ENCODE measurements at places on chromosomes 1 and 21.

DNA sequence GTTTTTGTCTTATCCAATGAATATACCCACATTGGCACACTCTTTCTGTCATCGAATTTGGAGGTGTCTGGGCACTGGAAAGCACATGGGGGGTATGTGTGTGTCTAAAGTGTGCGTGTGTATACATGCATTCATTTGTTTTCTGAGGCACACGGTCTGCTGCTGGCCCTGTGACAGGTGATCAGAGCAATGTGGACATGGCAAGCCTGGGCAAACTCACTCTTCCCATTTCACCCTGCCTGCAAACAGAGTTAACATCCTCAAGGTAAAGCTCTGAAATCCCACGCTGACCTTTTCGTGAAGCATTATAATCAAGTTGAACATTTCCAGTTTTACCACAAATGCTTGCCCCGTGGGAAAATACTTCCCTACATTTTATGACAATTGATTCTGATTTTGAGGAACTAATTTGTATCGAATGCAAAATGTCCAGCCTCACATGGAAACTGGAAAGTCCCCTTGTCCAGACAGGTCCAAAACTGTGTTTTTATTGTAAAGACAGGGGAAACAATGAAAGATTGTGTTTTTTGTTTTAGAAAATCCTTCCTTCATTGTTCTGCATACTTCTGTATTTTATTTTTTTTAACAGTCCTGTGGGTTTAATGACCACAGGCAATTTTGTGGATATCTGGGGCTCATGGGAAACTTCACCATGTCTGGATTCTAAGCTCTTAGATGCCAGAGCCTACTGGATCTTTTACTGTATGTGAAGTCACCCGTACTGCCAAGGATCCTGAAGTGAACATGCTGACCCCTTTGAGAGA is 160.9 kb downstream of the PBX1 start:
- no peak for DNase-seq

DNA sequence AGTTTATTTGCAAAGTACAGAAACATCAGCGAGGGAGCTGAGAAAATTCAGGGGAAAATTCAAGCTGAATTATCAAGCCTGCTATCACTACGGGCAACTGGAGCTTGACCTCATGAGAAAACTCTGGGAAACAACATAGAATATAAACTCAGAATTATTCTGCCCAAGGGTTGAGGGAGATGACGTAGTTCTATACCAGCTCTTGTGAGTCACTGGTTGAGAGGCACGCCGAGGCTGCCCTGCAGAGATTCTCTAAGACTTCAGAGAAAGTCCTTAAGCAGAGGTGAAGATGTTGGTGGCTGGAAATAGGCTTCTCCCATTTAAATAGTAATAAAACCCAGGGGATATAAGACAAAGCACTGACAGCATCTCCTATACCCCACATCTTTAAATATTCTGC is 12.3 kb downstream of the SYDE2 start:
- DNase-seq = no peak

DNA sequence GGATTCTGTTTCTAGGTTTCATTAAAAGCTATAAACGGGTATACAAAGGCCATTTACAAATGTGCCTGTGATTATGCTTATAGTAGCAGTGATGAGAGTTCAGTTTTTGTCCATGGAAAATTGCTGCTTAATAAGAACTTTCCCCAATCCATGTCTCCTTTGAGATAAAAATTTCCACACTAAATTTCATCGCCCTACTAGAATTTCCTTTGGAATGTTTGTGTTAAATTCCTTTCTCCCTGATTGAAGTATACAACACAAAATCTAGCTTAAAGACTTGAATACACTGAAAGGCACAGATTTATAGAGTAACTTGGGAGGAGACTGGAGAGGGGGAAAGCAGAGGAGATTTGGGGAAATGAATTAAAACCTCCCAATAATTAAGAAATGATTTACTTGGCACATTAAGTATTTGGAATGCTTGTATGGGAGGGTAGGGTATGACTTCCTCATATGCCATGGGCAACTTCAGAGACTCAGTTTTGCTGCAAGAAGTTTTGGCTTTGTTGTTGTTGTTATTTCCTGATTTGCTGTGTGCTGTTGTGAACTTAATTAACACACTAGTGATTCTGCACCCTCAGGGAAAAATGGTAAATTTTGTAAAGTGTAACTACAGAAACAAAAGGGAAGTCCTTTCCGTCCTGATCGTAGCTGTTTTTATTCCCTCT is 157.6 kb upstream of the LMO4 start:
- DNase-seq = no peak

DNA sequence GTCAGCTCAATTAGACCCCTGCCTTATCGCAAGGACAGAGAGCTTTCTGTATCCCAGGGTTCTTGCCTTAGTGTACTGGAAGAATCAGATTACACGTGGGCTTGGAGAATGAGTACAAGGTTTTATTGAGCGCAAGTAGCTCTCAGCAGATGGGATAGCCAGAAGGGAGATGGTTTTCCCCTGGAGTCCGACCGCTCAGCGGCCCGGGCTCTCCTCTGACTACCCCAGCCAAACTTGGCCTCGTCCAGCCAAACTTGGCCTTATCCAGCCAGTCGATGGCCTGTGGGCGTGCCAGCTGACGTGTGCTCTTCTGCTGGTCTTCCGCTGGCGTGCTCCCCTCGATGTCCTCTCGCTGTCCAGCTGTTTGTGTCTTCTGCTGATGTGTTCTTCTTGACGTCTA is 136.9 kb downstream of the SYT14 start:
- DNase-seq = no peak

DNA sequence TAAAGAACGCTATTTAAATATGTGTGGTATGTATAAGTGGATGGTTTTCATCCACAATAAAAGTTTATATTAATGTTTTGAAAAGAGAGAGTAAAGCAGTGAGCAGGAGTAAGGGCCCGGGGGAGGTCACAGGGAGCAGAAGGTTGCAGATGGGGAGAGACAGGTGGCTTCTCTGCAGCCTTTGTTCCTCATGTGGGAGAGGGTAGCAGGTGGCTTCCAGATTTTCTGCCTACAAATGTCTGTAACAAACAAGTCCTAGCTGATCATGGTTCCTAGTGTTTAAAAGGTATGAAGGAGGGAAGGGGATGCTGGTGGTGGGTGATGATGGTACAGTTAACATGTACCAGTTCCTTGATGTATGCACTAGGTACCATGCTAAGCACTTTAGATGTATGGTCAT is 18.8 kb downstream of the QSOX1 start:
- no peak for DNase-seq

DNA sequence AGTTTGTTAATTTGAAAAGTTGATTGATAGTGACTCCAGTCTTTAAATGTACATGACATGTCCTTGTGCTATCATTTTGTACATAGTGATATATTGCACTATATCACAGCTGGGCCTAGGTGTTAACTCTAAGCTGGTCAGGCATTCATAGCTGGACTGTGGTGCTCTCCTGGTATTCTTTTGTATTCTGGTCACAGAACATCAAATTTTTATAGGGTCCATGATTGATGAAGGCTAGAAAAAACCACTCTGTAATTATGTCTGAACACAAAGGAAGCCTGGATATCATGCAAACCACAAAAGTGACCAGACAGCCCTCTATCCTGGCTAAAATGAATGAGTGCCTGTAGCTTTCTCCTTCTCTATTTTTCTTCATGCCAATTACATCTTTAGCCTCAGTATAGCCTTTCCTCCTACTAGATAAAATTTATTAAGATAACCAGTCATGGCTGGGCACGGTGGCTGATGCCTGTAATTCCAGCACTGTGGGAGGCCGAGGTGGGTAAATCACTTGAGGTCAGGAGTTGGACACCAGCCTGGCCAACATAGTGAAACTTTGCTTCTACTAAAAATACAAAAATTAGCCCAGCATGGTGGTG is 134.9 kb upstream of the B3GALT2 start:
- DNase-seq = no peak

GRCh38 chr1:99675994-99676393 is 30.1 kb downstream of the PALMD start:
- DNase-seq = no peak

GRCh38 chr1:24745711-24746413 is 615 bp downstream of the CLIC4 start:
- DNase-seq = peak; percentile 75

DNA sequence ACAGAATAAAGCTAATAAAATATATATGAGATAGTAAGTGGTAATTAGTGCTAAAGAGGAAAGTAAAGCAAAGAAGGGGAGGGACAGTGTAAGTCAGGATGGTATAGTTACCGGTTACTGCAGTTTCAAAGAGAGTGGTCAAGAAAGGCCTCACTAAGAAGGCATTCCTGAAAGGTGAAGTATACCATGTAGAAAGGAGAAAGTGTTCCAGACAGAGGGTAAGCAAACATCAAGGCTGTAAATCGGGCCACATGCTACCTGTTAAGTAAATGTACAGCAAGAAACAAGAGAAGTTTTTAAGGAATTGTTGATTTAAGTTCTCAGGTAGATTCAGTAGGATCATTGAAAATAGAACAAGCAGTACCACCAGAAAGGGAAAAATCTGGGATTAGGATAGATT is 9.7 kb downstream of the DESI2 start:
- no peak for DNase-seq

- DNase-seq = no peak
These were observed 11.2 kb downstream of the CSDE1 start for GRCh38 chr1:114746450-114747121.

DNA sequence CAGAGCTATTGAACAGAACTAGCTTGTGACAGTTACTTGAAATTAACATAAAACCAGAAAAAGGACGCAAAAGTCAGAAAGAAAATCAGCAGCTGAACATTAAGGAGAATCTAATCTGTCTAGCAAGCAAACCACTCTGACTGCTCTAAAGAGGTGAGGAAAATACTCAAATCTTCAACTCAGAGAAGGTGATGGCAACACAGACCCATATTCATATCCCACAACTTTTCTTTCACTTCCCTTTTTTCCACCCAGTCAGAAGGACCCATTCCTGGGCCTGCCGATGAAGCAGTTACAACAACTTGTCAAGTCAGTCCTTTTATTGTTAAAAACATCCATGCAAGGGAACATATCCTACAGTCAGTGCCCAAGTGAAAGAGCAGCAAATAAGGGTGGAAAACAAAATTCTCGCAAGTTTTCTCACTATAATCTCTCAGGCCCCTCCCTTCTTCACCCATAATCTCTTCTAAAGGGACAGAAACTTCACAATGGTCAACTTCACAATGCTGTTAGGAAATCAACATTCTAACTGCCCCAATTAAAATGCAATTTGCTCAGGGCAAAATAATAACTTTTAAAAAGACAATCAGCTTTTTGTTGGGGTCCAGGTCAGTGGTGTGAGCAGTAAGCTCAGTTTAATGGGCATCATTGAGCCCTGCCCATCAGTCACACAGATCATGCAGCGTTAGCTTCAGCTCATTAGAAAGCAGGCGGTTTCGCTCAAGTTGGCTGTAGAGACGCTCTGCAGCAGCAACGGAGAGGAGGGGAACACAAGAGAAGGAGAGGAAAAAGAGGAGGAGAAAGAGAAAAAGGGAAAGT is 3.6 kb upstream of the NUP210L start:
- DNase-seq = no peak

DNA sequence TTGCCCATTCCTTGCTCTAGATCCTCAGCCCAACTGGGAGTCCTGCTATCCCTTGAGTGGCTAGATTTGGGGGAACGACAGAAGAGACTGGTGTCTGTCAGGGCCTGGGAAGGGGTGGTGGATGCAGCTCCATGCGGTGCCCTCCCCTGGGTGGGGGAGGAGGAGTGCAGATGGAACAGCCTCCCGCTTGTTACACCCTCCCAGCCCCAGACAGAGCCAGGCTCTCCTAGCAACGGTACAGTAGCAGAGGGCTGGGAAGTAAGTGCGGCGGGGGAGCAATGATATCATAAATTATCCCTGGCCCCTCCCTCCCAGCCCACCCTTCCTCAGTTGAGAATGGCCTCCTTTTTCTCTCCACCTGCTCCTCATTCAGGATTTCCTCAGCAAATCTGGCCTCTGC is 37.2 kb downstream of the RHBG start:
- no peak for DNase-seq

GRCh38 chr1:25571522-25571970 is 28.1 kb downstream of the LDLRAP1 start:
- DNase-seq = no peak

DNA sequence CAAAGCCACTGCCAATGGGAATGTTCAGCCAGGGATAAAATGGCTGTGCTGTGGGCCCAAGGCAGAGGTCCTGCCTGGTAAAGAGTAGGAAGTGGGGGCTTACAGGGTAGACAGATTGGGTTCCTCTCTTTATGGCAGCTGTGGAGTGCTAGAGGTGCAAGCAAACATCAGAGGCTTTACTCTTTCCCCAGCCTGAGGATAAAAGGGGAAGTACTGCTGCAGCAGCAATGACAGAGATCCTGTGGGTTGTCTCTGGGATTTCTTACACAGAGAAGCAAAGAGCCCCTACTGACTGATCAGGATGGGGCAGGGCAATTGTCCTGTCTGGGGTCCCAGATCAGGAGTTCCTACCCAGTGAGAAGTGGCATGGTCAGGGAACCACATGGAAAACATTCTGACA is 54.2 kb downstream of the DRAM2 start:
- no peak for DNase-seq

DNA sequence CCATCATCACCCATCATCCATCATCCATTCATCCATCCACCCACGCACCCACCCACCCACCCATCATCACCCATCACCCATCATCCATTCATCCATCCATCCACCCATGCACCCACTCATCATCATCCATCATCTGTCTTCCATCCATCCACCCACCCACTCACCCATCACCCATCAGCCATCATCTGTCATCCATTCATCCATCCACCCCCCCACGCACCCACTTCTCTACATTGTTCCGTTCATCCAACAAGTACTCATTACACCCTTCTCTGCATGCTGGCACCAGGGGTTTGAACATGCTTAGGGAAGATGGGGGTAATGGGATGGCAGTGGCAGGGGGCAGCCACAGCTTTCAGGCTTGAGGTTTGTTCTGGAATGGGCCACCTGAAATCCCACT is 82.1 kb downstream of the ADARB1 start:
- DNase-seq = no peak

- DNase-seq = no peak
These were observed at the start of gene BEND5 for GRCh38 chr1:48776393-48777218. Gene BEND5, minus strand, starts transcription at chr1:48776891. Its CDS starts 60 bp downstream, at chr1:48776831.

Data from HCEC 1CT (cell line).